ENCODE measurements at places on chromosomes 5 and 9. TPM values are rescaled to one million over a fixed set of nuclear protein-coding genes. Genes with fewer than 3 reads are reported as not detected.

Gene AGTPBP1
- 39.0 TPM for total RNA-seq

Gene OGN
- 15.2 TPM for total RNA-seq

Gene RANBP17
- total RNA-seq = 9.9 TPM

Gene SLC2A8
- total RNA-seq = 14.5 TPM

Gene SHC3
- total RNA-seq = 0.16 TPM

Gene DYNC2I2
- 29.6 TPM for total RNA-seq

Gene CDC37L1
- total RNA-seq = 43.0 TPM

Gene FAM221B
- not detected for total RNA-seq

Gene BAAT
- total RNA-seq = 0.22 TPM

Gene WDR38
- not detected for total RNA-seq

DNA sequence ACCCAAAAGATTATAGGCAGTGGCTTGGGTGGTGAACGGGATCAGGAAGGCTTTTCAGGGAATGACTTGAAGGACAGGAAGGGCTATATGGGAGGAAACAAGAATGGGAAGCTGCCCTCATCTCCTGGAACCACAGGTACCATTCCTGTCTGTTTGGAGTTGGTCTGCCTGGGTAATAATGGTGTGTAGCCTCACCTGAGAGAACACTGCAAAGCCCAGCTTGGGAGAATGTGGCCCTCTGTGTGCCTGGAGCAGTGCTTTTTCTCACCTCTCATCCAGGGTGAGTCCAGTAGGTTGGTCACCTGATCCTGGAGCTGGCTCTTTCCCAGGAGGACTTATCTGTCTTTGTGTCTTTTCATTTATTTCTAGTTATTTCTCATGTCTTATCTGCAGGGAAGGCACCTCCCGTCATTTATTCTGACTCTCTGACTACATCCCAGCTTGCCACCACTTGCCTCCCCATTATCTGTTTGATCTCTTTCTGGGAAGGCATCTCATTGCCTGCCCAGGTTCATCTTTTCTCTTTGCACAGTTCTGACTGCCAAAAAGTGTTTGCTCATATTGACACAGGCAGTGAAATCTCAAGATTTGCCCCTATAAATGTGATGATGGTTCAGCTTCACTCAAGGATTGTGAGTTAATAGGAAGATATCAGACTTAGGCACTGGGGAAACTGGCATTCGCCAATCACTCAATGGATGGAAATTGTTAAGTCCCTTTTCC, 22.5 kb upstream of the OR2S2 start:
- no peak for DNase-seq

DNA sequence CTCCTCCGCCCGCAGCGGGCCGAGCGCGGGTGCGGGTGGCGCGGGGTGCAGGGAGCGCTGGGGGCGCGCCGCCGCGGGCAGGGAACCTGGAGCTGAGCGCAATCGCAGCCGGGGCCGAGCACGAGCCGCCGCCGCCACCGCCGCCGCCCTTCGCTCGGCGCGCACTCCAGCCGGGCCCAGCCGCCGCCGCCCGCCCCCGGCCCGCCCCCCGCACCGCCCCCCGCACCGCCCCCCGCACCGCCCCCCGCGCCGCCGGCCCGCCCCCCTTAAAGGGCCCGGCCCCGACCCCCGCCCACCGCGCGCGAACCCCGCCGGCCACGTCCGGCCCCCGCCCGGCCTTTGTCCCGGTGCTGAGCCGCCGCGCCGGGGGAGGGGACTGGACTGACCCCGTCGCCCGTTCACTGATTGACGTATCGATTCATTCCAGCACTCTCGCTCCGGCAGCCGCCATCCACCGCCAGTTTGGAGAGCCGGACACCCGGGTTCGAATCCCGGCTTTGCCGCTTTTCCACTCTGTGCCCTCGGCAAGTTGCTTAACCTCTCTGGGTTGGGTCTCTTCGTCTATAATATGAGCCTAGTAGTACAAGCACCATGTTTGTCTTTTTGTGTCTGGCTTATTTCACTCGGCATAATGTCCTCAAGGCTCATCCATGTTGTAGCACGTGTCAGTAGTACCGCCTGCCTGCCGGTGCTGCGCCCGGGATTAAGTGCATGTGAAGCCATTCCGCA, at the start of gene SH3PXD2B:
SH3PXD2B (minus strand) TSS at position 168 of the 729 bp plus-strand sequence. CDS start 173 bp downstream, outside the sequence.
- peak; percentile 79 for DNase-seq

- DNase-seq = no peak
These were observed 301.1 kb downstream of the NR3C1 start for GRCh38 chr5:143102411-143102810.

- no peak for DNase-seq
These were observed 6.7 kb downstream of the NRARP start for GRCh38 chr9:137295238-137295811.

DNA sequence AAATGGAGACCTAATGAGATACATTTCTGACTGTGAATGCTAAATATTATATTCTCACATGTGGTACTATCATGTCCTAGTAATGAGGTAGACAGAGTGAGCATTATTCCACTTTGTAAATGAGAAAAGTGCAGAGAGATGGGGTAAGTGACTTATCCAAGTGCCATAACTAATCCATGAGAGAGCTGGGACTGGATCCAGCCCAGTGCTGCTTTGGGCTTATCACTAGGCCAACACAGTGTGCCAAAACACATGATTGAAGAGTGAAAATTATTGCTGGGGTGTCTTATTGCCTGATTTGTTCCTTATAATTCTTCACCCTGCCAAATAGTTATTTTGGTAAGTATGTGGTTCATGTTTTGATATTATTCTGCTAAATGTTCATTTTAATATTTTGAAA, 442.2 kb upstream of the GRAMD2B start:
- no peak for DNase-seq

DNA sequence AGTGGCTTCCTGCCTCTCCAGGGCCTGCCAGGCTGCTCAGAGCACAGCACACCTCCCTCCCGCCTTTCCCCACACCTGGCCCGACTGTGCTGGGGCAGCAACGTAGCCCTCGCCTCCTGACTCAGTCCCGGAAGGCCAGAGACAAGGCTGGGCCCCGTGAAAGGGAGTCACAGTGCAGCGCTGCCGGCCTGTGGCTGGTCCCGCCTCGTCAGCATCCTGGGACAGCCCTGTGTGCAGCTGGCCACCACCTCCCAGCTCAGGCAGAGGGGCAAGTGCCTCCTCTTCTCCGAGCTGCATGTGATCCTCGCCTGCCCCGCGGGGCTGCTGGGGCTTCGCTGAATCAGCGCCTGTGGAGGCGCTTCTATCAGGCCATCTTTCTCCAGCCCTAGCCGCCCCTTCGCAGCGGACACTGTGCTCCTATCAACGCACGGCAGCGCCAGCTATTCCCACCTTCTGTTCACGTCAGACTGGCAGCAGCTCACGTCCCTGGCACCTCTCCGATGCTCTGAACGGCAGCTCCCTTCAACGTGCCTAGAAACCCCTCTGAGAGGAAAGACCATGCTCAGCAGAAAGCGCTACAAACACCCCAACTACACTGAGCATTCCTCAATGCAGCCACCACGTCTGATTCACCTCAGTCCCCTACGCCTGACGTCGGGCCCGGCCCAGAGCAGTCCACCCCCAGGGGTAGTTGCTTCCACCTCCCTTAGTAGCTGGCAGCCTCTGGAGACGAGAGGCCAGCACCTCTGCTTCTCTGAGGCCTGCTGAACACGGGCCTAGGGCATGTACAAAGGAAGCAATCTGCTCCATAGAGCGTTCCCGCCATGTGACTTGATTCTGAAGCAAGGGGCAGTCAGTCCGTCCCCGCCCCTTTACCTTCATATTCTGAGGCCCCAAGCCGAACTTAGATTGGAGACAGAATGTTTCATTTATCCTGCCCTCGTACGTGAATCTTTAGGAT, 78.8 kb downstream of the GPR21 start:
- no peak for DNase-seq

- no peak for DNase-seq
These were observed 7.9 kb downstream of the CMYA5 start for GRCh38 chr5:79697222-79698170.

- DNase-seq = no peak
These were observed 19.4 kb downstream of the DTWD2 start for GRCh38 chr5:118968925-118969375.

- DNase-seq = no peak
These were observed 3.4 kb downstream of the PDLIM4 start for GRCh38 chr5:132260714-132261551.

- DNase-seq = no peak
These were observed 192.1 kb upstream of the DMRT1 start for GRCh38 chr9:649128-650074.

- no peak for DNase-seq
These were observed 125.4 kb upstream of the FAM120A start for GRCh38 chr9:93326056-93326455.

GRCh38 chr9:105436783-105437182, 11.1 kb upstream of the FSD1L start:
- DNase-seq = no peak

- DNase-seq = peak; percentile 87
These were observed 74.0 kb downstream of the UBAP1 start for GRCh38 chr9:34252670-34253459.

- no peak for DNase-seq
These were observed 4.8 kb downstream of the LHX2 start for GRCh38 chr9:124016175-124017050.

DNA sequence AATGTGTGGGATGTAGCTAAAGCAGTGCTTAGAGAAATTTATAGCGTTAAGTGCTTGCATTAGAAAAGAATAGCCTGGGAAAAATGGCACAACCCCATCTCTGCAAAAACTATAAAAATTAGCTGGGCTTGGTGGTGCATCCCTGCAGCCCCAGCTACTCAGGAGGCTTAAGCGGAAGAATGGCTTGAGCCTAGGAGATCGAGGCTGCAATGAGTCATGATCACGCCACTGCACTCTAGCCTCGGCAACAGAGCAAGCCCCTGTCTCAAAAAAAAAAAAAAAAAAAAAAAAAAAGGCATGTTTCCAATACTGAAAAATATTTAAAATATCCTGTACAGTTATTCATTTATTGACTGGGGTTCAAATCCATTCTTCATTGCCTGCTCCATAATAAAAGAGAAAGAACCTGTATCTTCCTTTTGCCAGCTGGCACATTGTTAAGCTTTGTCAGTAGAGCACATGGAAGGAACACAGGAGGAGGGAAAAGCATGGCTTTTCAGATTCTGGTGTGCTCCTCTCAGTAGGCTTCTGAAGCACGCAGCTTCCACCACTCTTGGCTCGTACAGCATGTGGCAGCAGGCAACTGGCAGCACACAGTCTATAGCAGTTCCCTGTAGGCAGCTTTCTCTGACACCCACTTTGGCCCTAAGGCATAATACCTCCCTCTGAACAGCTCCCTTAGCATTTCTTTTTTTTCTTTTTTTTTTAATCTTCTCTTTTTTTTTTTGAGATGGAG, 73.5 kb downstream of the TRIM36 start:
- DNase-seq = no peak

DNA sequence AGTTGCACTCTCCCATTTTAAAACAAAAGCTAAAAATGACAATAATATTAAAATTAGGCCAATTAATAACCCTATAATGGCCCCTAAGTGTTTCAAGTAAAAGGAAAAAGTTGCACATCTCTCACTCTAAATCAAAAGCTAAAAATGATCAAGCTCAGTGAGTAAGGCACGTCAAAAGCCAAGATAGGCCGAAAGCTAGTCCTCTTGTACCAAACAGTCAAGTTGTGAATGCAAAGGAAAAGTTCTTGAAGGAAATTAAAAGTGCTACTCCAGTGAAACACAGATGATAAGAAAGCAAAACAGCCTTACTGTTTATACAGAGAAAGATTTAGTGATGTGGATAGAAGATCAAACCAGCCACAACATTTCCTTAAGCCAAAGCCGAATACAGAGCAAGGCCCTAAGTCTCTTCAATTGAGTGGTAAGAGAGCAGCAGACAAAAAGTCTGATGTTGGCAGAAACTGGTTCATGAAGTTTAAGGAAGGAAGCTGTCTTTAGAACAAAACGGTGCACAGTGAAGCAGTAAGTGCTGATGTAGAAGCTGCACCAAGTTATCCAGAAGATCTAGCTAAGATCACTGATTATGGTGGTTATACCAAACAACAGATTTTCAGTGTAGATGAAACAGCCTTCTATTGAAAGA, 144.1 kb upstream of the ACOT12 start:
- no peak for DNase-seq

DNA sequence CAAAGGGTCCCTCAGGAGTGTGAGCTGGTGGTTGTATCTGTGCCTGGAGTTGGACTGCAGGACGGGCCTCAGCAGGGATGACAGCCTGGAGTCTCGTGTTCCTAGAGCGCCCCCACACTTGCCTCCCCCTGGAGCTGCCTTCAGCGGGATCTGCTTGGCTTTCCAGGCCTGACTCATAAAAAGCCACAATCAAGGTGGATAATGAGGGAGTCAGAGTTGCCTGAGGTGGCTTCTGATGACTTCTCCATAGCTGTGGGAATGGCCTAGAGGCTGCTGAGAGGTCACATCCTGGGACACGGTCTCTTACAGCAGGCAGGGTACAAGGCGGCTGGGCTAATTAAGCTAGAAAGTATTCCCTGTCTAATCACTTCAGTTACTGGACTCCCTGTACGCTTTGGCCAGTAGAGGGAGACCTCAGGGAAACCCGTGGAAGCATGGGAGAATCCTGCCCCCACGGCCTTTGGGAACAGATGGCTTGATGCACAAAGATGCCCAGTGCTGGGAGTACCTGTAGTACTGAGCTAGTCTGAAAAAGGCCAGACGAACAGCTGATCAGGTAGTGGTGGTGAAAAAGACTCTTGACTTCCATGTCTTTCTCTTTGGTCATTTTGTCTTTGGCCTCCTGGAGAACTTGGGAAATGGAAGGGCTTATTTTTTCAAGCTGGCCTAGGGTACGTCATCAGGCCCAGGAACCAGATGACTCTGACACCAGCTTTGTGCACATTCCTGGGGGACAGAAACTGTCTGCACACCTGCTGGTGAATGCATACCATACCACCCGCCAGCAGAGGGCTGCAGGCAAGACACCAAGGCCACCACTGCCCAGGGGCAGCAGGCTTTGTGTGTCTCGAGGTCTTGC, 16.1 kb upstream of the FRRS1L start:
- no peak for DNase-seq

GRCh38 chr5:55691265-55692105, 20.6 kb downstream of the SLC38A9 start:
- DNase-seq = no peak

DNA sequence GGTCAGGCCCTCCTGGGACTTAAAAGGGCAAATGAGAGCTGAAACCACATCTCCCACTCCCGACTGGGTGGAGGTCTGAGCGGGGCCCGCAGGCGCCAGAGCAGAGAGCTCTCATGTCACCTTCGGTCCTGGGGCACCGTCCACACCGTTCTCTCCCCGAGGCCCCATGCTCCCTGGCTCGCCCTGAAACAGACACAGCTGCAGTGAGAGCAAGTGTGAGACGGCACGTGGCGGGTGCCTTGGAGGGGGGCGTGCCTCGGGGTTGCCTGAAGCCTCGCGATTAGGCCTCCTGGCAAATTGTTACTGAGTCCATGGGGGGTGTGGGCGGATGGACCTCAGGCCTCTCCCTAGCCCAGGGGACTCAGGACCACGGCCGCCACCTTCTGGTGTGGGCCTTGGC, 24.1 kb upstream of the PHYKPL start:
- no peak for DNase-seq

DNA sequence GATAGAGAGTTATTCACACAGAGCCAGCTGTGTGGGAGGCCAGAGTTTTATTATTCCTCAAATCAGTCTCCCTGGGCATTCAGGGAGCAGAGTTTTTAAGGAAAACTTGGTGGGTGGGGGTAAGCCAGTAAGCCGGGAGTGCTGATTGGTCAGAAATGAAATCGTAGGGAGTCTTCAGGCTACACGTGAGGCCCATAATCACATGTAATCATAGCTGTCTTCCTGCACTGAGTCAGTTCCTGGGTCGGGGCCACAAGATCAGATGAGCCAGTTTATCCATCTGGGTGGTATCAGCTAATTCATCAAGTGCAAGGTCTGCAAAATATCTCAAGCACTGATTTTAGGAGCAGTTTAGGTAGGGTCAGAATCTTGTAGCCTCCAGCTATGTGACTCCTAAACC, 10.8 kb upstream of the TTC39B start:
- no peak for DNase-seq

GRCh38 chr9:137046088-137046787, at the start of gene NPDC1:
NPDC1 (minus strand) TSS chr9:137046177; CDS start chr9:137045989, 188 bp downstream.
- DNase-seq = peak; percentile 90

Measured in cardiac septum (tissue), 1 donor.